ENCODE measurements at places on chromosomes 1 and 21.

GRCh38 chr1:205928317-205928716 lies 14.9 kb downstream of the SLC26A9 start:
- peak; percentile 57 for DNase-seq

GRCh38 chr1:9181990-9182783 lies 52.4 kb upstream of the H6PD start:
- peak; percentile 19 for DNase-seq

GRCh38 chr1:116739371-116740012 lies 14.7 kb upstream of the CD2 start:
- no peak for DNase-seq

GRCh38 chr1:180953291-180954004 lies 40.8 kb downstream of the KIAA1614 start:
- DNase-seq: no peak

DNA sequence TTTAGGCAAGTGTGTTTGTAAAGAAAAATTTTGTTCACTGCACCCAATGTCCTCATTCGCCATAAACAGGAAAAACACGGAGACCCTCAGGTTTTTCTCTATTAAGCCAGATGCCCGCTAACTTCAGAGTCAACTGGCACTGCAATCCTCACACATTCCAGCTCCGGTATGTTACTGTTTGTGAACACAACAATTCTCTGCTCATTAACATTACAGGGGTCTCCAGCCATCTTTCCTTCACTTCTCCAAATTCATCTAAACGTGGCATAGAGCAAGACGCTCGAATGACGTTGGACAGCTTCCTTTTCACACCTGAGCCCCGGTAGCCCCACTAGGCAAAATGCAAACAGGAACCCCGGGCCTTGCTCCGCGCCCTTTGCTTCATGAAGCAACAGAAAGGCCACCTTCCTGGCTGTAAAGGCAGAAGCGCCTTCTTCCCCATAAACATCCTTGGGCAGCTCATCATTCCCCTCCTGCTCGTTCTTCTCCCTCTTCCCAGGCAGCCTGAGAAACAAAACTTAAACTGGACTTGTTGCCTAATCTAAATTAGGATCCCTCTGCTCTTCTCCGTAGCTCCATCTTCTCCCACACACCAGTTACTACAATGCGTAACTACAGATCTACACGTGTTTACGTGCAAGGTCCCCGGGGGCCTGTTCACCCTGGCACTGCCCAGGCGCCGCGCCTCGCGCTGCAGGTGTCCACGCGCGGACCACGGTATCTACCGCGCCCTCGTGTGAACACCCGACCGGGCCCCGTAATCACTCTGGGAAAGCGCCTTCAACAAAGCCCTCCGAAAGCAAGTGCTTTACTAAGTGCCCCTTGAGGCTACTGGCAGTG lies 1.2 kb downstream of the LBR start:
- no peak for DNase-seq

DNA sequence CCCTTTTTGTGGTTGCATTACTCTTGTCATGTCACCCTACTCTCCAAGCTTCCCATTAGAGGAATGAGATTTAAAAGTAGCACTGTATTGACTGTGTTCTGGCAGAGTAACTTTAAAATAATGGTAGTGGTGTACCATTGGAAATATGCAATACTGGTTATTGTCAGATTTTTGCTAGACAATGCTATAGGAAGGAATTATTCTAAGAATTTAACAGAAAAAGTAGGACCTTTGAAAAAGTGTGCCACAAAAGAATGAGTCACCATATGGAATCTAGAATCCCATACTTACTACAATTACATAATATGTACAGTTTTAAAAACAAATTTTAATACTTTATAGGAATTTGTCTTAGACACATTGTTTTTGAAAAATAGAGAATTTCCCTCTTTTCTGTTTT lies 13.8 kb downstream of the MIER1 start:
- no peak for DNase-seq

DNA sequence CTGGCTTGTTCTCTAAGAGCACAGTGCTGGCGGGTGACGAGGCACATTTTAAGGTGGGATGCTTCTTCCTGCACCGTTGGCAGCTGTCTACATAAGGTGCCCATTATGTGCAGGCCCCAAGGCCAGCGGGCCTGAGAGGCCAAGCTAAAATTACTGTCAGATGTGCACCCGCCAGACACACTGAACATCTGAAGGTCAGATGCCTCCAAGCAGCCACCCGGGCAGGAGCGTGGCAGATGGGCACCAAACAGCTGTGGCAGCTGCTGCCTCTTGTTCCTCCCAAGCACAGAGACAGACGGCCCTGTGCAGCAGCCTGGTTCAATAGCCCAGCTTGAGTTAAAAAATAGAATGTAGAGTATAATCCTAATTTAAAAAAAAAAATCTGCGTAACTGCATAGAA lies 211.9 kb upstream of the EDN2 start:
- DNase-seq: no peak
